ENCODE measurements at places on chromosomes 6 and 20. TPM values are rescaled to one million over a fixed set of nuclear protein-coding genes. Genes with fewer than 3 reads are reported as not detected.

DPPA5 gene
- total RNA-seq = not detected

OTOR gene
- total RNA-seq = not detected

NECAB3 gene
- total RNA-seq = 105 TPM

- no peak for DNase-seq
These were observed 2.2 kb downstream of the SNX21 start for GRCh38 chr20:45835825-45836224.

DNA sequence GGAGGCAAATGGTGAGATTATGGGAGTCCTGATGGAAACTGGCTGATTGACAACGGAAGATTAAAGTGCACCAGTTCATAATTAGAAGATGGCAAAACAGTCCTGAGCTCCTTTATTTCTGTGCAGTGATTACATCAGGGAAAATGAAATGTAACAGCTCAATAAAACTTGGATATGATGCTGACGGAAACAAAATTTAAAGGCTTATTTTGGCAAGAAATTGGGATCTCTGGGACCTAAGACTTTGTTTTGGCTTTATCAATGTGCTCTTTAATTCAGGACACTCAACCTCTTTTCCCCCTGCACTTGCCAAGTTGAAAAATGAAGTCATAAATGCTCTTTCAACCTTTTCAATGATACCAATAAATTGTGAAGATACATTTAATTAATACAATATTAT, 226.8 kb downstream of the C6orf118 start:
- no peak for DNase-seq
